ENCODE measurements at places on chromosomes 12 and 14. TPM values are rescaled to one million over a fixed set of nuclear protein-coding genes. Genes with fewer than 3 reads are reported as not detected.

Gene EML5
- polyA plus RNA-seq = 2.8 TPM

Gene NPFF
- 0.40 TPM for polyA plus RNA-seq

Gene ALG10B
- polyA plus RNA-seq = 9.7 TPM

Gene PTPN11
- 85.8 TPM for polyA plus RNA-seq

Gene BLOC1S1
- polyA plus RNA-seq = 114 TPM

Gene FGF23
- 0.04 TPM for polyA plus RNA-seq

Gene RTN1
- 3.6 TPM for polyA plus RNA-seq

Measured in right renal cortex interstitium (tissue), 3 donors.